Aorta (tissue), 5 donors: ENCODE measurements at places on chromosomes 16 and 17. TPM values are rescaled to one million over a fixed set of nuclear protein-coding genes. Genes with fewer than 3 reads are reported as not detected.

The SMIM36 gene
- total RNA-seq: not detected

The ACSM2A gene
- total RNA-seq: not detected

The PDILT gene
- total RNA-seq: not detected

The ANKRD40CL gene
- total RNA-seq: not detected

The SLC13A5 gene
- total RNA-seq: 0.10 TPM

The SMTNL2 gene
- 1.7 TPM for total RNA-seq

The CDRT15L2 gene
- not detected for total RNA-seq

The CCL18 gene
- total RNA-seq: 39.0 TPM

The OR2C1 gene
- total RNA-seq: not detected

The OSGIN1 gene
- total RNA-seq: 13.6 TPM

The C17orf78 gene
- total RNA-seq: not detected

The TRPV3 gene
- total RNA-seq: 0.49 TPM

The WNT9B gene
- total RNA-seq: 0.57 TPM

The IQCK gene
- total RNA-seq: 10.0 TPM

The RILP gene
- total RNA-seq: 12.0 TPM

The CRAMP1 gene
- total RNA-seq: 17.3 TPM

The KRTAP4-4 gene
- not detected for total RNA-seq

The ALOX15 gene
- total RNA-seq: not detected

The TP53TG3 gene
- total RNA-seq: not detected

The PTGES3L gene
- total RNA-seq: 6.6 TPM

The IGF2BP1 gene
- 0.29 TPM for total RNA-seq

The KRT39 gene
- total RNA-seq: not detected

The TBC1D3C gene
- total RNA-seq: not detected

The AIPL1 gene
- total RNA-seq: not detected

The AKTIP gene
- total RNA-seq: 47.1 TPM

The NPIPB6 gene
- 3.3 TPM for total RNA-seq

The CSH2 gene
- not detected for total RNA-seq

The RPL27 gene
- 755 TPM for total RNA-seq

The RRAD gene
- 30.1 TPM for total RNA-seq

The KRT27 gene
- total RNA-seq: not detected

The BAHCC1 gene
- total RNA-seq: 22.8 TPM

The KAT2A gene
- 24.8 TPM for total RNA-seq
